ENCODE measurements at places on chromosomes 7 and 10.
A peak's percentile ranks its signal among the peaks of the same experiment; 100 is the strongest.

- DNase-seq, result no peak
These were observed 57.0 kb downstream of the P4HA1 start for GRCh38 chr10:73039635-73040034.

DNA sequence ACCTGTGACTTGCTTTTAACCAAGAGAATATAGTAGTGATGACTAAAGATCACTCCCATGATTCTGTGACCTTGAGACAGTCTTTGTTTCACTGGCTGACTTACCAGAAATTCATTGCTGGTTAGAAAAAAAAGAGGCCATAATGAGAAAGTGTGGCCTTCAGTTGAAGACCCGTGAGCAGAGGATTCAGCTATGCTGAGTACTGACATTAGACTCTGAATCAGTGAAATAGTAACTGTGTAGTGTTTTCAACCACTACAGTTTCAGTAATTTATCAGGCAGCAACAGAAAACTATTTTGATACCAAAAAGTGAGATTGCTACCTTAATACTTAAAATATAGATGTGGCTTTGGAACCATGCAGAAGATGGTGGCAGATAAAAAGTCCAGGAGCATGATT, 298.0 kb upstream of the KCND2 start:
- no peak for DNase-seq

- DNase-seq, result no peak
These were observed 26.0 kb upstream of the SORCS3 start for GRCh38 chr10:104615136-104615535.

- no peak for DNase-seq
These were observed 197.9 kb upstream of the BMPER start for GRCh38 chr7:33707427-33707826.

DNA sequence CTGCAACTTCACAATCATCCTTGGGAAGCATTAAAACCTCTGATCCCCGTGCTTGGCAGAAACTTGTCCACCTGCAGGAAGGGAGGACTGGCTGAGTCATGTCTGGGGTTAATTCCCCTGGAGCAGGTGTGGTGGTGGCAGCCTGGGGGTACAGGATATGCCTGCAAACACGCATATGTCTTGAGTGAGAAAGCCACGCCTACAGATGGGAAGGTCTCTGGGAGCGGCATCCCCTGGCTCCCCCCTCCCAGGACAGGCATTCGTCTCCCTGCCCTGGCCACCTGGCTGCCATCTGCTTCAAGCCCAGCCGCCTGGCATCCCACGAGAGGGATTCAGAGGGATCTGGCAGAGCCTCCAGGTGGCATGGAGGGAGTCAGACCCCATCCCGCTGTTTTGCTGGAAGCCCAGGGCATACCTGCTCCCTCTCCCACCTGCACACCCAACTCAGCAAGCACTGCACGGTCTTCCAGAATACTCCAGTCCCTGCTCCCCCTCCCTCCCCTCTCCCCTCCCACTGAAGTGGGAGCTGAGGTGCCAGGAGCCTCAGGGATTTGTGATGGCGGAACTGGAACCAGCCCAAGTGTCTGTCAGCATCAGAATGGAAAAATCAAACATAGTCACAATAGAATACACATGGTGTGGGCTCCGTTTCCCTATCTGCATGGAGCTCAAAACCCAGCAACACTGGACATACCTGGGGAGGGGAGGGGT, 61.0 kb downstream of the CAMK2B start:
- DNase-seq, result no peak

GRCh38 chr10:31698181-31698830, 230.3 kb downstream of the ARHGAP12 start:
- DNase-seq, result no peak

DNA sequence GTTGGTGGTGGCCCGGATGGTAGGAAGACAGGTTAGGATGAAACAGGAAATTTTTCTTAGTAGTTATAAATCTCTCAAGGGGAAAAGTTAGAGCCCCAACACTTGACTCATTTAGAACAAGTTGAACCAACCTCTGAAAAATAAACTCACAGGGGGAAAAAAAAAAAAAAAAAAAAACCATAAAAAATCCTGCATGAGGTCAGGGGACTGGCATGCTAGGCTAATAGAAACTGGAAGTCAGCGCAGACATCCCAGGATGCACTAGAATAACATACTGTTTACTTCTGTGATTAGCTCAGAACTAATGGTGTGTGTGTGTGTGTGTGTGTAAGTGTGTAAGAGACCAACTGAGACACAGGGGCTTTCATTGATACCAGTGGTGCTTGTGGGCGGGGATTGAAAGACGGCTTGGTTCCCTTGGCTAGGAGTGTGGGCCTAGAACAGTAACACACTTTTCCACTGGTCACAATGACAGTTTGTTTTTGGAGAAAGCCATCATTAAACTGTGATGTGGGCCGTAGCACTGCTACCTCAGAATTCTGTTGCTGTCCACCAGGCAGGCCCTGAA, 491.6 kb upstream of the GALNT17 start:
- DNase-seq, result no peak

- DNase-seq, result no peak
These were observed 594.5 kb downstream of the ACTR3B start for GRCh38 chr7:153354071-153354470.

DNA sequence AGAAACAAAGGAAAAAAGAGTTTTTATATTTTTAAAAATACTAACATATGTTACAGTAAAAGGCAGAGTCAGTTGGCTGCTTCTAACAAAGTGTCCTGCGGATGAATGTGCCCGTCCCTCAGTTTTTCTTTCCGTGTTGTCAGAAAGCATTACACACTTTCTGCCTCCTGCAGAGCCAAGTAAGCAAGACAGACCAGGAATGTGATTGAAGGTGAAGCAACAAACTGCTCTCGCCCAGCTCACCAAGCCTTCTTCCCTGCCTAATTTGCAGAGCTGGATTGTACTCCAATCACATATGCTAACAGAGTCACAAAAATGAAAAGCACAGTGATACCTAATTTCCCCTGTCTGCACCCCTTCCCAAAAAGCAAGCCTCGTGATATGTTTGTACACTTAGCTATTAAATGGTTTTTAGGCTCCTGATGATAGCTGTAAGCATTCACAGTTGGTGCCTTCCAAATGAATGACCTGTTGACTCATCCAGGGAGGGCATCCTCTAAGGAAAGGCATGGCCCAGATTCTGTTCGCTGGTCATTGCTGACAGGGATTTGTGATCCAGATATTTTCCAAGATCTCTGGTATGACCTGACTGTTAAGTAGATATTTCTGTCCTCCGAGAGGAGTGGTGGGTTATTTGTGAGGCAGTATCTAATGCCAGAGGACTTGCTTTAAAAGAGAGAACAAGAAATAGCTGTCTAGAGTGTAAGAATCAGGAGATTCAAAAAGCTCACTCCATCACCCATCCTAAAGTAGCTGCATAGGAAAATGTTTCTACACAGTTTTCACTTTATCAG, 187.3 kb upstream of the PLXDC2 start:
- no peak for DNase-seq

- DNase-seq, result no peak
These were observed 112.8 kb downstream of the ANKRD61 start for GRCh38 chr7:6143997-6144396.

GRCh38 chr10:78760463-78761310, 308.1 kb upstream of the ZMIZ1 start:
- DNase-seq, result no peak

GRCh38 chr10:43360086-43360485, 11.3 kb upstream of the FXYD4 start:
- no peak for DNase-seq

GRCh38 chr10:43210556-43210955, 56.3 kb downstream of the RASGEF1A start:
- no peak for DNase-seq

GRCh38 chr10:78653555-78653954, 415.2 kb upstream of the ZMIZ1 start:
- no peak for DNase-seq

GRCh38 chr7:19404912-19405329, 259.7 kb upstream of the FERD3L start:
- DNase-seq, result no peak

DNA sequence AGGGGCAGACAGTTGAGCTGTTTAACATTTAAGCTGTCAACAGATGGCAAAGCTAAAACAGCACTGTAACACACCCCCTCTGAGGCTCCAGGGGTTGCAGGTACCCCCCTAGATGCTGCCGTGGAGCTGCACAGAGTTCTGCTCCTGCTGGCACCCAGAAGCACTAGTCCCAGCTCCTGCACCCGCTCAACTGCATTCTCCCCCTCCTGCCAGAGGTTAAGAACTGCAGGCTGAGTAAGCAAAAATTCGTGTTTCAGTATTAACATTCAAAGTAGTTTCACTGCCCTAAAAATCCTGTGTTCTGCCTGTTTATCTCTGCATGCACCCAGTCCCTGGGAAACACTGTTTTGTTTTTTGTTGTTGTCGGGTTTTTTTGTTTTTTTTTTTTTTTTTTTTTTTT, 790.8 kb upstream of the KCND2 start:
- no peak for DNase-seq

- DNase-seq, result no peak
These were observed 12.6 kb downstream of the NEURL1 start for GRCh38 chr10:103506061-103506460.

DNA sequence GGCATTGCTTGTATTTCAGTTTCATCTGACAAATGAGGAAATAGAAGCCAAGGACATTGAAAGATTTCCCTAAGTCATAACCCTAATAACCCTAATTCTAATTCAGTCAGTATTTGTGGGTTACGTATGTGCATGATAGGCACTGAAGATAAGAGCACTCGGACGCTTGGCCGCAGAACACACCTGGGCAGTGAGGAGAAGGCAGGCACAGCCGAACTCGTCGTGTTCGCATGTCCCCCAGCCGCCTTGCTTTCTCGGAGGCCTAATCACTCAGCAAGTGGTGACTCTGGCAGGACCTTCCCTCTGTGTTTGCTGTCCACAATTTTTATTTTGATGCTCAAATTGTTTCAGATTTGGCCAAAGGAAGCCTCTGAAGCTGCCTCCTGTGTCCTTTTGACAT, 23.7 kb downstream of the HKDC1 start:
- DNase-seq, result no peak

DNA sequence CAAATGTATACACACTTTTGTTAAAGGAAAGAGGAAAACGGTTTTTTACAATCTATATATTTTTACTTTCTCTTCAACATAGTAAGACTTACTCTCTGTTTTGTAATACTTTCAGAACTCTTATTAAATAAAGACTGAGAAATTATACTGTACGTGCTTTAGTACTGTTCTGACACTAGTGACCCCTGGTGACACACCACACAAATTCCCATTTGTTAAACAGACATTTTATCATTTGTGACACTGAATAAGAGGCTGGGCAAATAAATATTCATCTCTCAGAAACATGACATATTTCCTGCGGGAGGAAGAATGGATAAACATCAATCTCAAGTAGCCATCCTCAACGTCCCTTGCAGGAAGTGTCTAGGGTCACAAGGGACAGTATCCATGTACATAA, 68.9 kb upstream of the ZNF33B start:
- no peak for DNase-seq

DNA sequence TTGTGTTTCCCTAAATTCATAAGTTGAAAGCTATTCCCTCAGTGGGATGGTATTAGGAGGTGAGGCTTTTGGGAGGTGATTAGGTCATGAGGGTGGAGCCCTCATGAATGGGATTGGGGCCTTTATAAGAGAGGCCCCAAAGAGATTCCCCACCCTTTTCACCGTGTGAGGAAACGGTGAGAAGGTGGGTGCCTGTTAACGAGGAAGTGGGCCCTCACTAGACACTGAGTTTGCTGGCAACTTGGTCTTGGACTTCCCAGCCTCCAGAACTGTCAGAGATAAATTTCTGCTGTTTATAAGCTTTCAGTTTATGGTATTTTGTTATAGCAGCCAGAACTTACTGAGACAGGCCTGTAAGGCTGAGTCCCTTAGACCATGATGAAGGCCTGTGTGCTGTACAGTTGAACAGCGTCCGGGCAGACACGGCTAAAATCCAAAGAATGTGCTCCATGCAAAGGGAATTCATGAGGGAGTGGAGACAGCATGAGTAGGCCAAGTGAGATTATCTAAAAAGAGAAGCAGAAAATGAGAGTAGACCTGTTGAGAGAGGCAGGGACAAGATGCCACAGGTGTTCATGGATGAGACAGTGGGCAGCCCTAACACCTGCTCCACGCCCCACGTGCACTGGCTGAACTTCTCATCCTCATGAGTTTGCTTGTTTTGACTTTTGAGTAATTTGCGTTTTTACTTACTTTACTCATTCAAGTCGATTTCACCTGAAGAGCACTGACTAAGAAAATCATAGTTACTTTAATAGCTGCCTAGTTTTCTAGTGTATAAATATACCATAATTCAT, 66.9 kb upstream of the SFMBT2 start:
- no peak for DNase-seq

DNA sequence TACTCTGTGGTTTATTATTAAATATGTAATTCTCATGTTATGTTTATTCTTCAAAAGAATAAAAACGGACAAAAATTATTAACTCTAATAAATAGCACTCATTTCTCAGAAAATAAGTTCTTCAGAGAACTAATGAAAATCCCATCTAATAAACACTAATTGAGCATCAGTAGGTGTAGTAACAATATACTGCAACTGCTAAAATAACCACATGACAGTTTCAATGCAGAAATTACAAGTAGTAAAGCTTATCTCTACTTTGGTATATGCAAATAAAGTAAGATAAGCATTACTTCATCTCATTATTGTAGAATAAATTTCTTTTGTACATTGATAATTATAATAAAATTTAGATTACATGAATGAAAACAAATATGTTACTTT, 56.4 kb upstream of the DKK1 start:
- no peak for DNase-seq

- DNase-seq, result peak; percentile 67
These were observed 183.6 kb downstream of the LRRC4 start for GRCh38 chr7:127847641-127848040.

GRCh38 chr7:30018451-30018850, 8.1 kb downstream of the FKBP14 start:
- no peak for DNase-seq

DNA sequence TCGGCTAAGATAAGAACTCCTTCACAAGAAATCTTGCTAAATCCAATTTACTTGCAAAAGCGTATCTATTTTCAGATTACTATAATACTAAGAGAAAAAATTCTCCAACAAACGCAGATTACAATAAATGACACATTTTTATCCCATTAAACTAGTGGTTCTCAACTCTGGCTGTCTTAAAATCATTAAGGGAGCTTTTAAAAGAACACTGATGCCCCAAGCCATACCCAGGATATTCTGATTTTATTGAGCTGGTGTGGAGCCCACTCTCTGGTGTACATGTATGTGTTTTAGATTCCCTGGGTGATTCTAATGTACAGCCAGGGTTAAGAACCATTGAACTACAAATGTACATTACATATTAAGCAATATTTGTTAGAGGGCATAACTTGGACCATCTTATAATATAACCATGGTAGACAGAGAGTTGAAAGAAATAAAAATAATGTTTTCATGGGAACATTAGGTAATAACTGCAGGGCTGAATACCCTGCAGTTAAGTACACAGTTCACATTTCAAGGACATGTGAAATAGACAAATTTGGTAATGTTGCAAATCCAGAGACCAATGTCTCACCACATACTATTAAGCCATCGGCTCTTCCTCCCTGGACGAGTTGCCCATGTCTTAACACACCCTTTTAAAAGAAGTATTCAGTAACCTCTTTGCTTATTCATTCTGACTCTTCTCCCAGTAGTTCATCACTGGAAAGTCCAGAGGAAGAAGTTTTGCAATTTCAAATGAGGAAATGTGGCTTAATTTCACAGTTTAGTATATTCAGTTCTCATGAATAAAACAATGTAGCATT, 6.2 kb downstream of the GSAP start:
- DNase-seq, result no peak

- no peak for DNase-seq
These were observed 4.4 kb upstream of the CUZD1 start for GRCh38 chr10:122849900-122850605.

- no peak for DNase-seq
These were observed 764.3 kb downstream of the GRID1 start for GRCh38 chr10:85602306-85602705.
